ENCODE measurements at places on chromosomes 1 and 21.

GRCh38 chr1:64953241-64953640, 13.1 kb downstream of the JAK1 start:
- DNase-seq, result no peak

DNA sequence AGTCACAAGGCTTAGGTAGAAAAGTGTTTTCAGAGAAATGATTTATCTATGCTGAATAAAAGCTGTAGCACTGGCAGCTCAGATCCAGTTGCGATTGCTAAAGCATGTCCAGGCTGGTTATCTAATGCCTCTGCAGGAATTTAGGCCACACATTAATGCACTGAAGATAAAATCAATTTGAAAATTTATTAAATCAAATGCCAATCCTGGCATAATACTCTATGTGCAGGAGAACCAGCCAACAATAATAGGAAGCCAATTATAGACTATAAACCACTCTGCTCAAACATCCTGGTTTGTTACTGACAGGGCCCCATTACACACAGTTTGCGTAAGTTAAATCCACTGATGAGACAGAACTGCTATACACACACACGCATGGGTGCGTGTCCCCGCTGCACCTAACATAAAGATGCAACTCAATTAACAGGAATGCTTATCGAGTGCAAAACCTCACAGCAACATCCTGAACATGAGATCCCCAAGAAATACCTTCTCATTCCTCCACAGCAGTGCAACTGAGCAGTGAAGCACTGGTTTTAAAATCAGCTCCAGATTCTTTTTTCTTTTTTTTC, 40.6 kb downstream of the PTP4A2 start:
- DNase-seq, result no peak

DNA sequence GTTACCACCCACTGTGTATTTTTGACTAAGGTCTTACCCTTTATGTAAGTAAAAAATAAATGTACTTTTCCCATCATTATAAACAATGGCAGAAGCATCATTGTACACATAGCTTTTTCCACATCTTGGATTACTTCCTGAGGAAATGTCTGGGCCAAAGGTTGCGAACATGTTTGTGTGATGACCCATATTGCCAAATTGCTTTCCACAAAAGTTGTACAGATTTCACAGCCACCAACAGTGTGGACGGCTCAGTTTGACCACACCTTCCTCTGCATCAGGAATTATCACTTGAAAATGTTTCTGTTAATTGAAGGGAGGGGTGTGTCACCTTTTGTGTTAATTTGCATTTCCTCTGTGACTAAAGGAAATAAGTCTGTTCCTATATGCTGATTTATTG, 25.7 kb downstream of the AKNAD1 start:
- no peak for DNase-seq

DNA sequence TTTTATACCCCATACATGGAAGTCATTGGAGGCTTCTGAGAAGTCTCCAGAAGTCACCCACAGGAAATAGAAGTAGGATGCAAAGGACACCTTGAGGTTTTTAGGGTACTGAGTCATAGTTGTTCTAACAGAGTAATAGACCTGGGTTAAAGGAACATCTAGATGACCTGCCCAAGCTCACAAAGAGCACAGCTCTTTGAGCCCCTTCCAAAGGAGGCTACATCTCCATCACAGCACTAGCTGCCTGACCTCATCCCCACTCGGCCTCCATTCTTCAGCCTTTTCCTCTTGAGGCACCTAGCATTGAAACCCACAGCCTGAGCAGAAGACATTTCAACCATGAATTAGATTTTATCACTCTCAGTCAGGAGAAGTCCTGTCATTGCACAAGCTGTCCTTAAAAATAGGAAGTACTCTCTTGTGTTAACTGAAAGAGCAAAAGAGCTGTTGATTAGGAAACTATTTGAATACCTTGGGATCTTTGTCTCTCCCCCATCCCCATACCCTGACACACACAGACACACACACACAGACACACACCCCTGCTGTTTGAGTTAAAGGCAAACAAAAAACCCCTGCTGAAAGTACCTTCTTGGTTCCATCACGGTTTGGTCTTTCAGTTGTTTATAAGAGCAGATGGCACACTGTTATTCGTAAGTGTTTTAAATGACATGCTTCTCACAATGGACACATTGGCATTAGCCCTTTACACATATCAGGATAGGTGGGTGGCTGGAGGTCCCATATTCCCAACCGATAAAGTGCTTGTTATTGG, 22.2 kb downstream of the MKNK1 start:
- DNase-seq, result no peak

DNA sequence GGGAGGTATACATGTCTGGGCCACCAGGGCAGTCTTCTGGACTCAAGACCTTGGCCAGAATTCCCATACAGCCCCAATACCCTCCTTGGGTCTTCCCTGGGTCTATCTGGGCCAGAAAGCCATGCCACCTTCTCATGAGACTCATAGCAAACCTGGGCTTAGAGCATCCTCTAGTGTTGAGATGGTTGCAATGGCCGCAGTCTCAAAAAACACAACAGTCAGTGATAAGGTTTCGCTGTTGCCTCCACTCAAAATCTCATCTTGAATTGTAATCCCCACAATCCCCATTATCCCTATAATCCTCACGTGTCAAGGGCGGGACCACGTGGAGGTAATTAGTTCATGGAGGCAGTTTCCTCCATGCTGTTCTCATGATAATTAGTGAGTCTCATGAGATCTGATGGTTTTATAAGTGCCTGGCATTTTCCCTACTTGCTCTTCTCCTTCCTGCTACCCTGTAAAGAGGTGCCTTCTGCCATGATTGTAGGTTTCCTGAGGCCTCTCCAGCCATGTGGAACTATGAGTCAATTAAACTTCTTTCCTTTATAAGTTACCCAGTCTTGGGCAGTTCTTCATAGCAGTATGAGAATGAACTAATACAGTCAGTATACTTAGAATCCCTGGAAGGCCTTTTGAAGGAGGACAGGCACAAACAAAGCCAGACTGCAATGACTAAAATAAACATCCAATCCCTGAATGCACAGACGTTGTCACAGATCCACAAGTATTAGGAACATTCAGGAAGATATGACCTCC, 77.0 kb downstream of the CTH start:
- DNase-seq, result no peak

DNA sequence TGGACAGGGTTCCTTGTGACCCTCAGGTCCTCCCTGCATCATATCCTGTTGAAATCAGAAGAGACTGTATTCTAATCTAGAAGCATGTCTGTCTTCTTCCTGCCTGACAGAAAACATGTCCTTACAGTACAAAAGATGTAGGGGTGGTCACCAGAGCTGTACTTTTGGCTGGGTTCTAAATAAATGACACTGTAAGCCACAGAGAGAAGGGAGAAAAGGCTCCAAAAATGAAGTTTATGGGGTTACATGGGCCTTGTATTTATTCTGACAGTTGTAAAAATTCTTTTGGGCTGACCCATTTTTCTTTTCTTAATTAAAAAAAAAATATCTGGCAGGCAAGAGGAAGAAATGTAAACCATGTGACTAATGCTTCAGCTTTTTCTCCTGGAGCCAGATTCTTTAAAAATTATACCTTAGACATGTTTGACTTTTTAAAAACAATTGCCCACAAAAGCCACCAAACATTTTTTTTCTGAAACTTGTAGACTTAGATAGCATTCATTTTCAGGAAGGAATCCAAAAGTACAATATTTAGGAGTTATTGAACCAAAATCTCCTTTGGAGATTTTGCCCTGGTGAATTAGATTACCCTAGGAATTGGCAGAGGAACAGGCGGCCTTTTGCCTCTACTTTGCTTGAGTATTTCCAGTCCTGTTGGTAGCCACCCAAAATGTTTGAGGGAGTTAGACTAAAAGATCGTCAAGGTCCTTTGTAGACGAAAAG, 17.1 kb downstream of the RGL1 start:
- DNase-seq, result no peak

DNA sequence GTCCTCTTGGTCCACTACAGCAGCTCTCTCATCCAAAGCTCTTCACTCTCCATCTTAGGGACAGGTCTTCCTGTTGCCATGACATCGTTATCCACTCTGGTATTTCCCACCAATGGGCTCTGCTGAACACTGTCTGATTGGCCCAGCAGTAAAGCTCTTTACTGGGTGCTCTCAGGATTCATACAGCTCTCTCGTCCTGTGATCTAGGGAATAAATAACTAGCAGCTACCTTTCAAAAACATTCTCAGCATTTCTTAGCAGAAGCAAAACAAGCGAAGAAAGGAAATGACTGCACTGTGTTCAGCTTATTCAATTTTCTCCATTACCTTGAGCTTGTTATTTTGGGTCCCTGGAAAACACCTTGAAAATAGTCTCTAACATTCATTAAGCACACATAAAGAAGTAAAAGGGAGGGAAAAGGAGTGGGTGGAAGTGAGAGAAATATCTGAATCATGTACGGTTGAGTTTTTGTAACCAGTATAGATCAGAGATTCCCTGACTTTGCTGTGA, 163.4 kb upstream of the SGIP1 start:
- no peak for DNase-seq

DNA sequence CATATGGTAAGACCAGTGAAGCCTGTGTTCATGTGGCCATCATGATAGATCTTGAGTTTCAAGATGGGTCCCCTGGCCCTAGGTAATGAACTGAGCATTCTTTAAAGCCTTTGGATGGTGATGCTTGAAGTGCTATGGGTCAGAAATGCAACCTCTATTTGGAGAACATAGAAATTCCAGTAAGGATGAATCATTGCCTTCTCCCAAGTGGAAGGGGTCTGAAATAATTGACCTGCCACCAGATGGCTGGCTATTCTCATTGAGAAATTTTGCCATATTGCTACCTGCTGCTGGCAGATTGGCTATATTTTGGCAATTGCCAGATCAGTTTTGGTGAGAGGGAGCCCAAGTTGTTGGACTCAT, 739 bp upstream of the IFI6 start:
- DNase-seq, result no peak

- DNase-seq, result peak; percentile 94
Measured at GRCh38 chr1:147771226-147772125, 11.1 kb upstream of the GJA5 start.

- no peak for DNase-seq
Measured at GRCh38 chr1:230681599-230681998, 32.3 kb downstream of the AGT start.
